NCI-H187 treated with DMSO at 0.1 percent for 48 hours (cell line): ENCODE measurements at places on chromosomes 4 and X.

- DNase-seq = no peak
Measured at GRCh38 chrX:48487362-48487798, 11.4 kb downstream of the FTSJ1 start.

- DNase-seq = no peak
Measured at GRCh38 chr4:147060151-147060931, 114.7 kb upstream of the TTC29 start.

DNA sequence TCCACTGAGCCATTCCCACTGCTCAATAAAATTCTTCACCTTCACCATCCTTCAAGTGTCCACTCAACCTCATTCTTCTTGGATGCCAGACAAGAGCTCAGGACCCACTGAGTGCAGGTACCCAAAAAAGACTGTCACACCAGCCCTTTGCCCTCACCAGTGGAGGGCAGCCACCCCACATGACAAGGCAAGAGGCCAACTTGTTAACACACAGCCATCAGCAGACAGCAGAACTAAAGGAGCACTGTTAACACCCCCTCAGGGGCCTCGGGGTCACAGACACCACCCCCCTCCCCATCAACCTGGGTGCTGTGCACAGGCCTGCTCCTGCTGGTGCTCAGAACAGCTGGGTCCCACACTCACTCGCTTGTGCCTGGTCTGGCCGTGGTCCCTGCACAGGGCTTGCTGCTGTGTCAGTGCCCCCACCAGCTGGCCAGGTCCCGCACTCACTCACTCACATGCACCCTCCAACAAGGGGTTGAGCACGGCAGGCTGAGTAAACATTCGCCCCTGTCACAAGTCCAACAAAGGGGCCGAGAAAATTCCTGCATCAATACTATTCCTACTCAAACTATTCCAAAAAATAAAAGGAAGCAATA is 54.1 kb downstream of the ATRX start:
- DNase-seq = no peak

GRCh38 chr4:83535520-83536361 is at the start of gene GPAT3:
Gene GPAT3, plus strand, starts transcription at chr4:83536108. Its CDS starts 515 bp downstream, at chr4:83536623.
- DNase-seq = peak; percentile 11

DNA sequence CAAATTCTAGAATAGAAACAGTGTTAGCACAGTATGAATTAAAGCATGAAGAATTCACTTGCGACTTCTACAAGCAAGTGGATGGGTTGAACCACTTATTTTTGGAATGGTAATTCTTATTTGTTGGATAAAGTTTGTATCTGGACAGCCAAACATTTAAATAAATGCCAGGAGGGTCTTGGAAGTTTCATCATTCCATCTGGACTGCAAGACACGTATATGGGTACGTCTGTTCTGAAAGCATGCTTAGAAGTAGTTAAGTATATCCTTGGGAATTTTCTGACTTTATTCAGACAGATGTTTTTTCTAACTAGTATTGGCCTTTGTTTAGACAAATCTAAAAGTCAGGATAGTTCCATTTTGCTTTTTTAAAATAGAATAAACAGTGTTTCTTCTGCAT is 77.5 kb upstream of the CASK start:
- no peak for DNase-seq

DNA sequence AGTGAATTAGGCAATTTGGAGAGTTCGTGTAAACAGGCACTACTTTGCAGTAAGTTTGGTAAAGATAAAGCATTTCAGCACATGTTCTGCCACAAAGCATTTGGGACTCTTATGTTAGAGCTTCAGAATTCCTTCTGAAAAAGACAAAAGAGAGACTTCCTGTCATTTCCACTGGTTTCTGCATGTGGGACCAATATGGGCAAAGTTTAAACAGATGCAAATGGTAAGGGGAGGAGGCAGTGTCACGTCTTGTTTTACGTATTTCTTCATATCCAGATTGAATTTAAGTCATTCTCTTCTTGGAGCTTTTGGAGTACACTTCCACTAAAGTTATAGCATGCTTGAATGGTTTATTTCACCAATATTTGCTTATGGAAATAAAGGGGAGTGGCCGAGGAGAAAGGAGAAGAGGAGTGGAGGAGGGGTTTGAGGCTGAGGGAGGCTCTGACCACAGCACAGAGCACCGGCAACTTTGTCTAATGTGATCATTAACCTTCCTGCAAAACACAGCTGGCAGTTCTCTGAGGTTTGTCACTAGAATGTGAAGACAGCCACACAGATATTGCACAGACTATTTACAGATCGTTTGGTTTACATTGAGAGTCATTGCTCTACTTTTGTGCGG is at the start of gene APELA:
APELA (plus strand) TSS at position 479 of the 625 bp plus-strand sequence. CDS start 154 bp downstream, outside the sequence.
- DNase-seq = no peak

GRCh38 chrX:23694606-23695005 is 27.3 kb downstream of the PRDX4 start:
- DNase-seq = no peak

- no peak for DNase-seq
Measured at GRCh38 chrX:148915474-148915873, 415.1 kb downstream of the AFF2 start.

DNA sequence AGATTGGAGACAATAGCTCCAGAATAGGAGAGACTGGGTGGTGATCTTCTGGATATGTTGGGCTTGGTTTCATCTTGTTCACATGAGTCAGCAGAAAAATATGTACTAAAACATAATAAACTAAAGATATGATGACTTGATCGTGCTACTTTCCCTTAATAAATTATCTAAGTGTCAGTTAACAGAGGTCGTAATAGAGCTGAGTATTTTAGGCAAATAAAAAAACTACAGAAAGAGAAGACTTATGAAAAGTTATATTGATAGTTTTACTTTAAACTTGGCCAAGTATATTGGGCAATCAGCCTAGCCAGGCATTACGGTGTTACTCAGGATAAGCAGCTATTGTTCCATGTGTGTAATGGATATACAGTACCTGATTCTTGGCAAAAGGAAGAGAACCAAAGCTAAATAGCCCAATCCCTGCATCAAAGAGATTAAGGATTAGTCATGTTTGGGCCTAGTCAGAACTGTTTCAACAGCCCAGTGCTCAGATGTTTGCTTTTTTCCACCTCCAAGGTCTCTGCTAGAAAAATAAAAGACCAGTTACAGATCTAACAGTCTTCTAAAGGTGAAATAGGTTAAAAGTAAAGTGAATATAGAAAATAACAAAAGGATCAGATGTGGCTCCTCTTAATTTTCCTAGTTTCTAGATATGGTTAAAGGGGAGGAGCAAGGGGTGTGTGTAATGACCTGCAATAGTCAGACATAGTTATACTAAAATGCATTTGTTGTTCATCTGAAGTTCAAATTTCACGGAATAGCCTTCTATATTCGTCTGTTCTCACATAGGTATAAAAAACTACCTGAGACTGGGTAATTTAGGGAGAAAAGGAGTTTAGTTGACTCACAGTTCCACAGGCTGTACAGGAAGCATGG is 262.6 kb downstream of the ADGRL3 start:
- DNase-seq = no peak

DNA sequence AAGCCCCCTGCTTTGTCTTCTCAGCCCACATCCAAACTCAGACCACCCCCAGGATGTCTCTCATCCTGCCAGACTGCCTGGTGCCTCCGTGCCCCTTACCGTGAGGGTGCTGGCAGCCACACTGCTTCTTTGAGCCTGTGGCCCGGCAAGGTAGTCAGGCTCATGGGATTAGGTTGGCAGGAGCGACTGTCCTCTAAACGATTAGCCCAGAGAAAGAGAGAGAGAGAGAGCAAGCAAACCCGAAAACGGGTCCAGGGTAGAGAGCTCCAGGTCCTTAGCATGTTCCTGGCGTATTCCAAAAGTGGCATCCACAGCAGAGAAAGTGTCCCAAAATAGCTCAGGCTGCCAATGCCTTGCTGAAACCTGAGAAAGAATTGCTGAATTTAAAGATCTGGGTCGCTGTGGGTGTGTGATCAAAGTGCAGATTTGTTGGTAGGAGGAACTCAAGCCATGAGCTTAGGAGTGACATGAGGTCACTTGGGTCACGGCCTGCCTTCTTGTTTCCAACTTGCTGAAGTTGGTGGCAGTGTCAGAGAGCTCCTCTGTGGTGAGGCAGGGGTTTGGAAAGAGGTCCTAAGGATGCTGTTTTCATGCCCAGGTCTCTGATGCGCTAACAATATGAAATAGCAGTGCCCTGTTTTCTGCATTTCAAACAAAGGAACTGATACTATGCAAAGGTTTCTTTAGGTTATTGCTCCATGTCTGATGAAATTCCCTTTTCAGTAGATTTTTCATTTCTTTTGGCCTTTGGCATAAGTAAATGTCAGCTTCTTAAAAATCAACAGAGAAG is 81.6 kb downstream of the RTL9 start:
- no peak for DNase-seq

DNA sequence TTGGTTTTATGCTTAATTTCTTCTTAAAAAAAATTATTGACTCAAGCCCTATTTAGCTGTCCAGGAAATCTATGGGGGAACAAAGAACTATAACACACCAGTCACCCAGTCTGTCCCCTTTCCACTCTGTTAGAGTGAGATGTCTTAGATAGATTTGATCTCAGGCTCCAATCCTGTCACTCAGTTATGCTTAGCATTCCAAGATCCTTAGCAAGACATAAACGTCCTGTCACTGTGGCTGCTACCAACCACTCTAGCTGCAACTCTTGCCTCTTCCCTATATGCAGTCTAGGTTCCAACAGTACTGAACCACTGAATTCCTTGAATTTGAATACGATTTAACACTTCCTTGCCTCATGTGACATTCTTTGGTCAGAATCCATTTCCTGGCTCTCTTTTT is 241.9 kb upstream of the NWD2 start:
- DNase-seq = no peak

- no peak for DNase-seq
Measured at GRCh38 chrX:108306086-108306485, 132.1 kb downstream of the COL4A6 start.

DNA sequence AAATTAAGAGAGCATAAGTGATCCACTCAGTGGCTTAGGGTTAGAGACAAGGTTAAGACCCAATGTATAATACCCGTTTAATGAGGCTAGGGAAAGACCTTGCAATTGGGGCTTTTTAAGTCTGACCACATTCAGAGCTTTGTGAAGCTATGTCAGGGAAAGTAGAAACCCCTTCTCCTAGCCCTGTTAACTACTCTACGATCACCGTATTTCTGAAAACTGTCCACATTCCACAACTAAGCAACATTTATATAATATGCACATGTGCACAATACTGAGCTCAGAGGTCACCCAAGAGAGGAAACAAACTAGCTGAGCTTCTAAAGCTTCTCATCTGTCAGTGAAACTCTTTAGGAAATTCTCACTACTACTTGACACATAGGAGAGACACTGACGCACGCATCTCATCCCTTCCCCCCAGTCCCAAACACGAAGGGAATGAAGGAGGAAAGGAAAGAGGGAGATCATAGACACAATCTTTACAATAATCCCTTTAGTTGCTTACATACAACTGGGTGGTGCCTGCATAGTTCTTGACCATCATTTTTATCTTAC is 56.2 kb downstream of the METTL14 start:
- no peak for DNase-seq

DNA sequence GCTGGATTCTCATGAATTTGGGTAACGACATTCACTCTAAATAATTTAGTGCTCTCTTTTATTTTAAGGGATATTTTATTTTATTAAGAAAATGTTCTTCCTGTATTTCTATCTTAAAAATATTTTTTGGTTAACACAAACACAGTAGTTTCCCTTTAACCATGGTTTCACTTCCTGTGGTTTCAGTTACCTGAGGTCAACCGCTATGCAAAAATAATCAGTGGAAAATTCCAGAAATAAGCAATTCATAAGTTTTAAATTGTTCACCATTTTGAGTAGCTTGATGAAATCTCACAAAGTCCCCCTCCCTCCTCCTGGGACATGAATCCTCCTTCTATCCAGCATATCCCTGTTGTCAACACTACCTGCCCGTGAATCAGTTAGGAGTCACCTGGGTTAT is 71.4 kb downstream of the GBA3 start:
- DNase-seq = no peak

GRCh38 chr4:3475041-3475712 is 12.1 kb downstream of the DOK7 start:
- no peak for DNase-seq

- DNase-seq = no peak
Measured at GRCh38 chrX:18465051-18465450, 39.6 kb downstream of the CDKL5 start.

- no peak for DNase-seq
Measured at GRCh38 chr4:40357738-40358137, 22.6 kb downstream of the CHRNA9 start.

- no peak for DNase-seq
Measured at GRCh38 chr4:88054901-88055300, 47.5 kb downstream of the PKD2 start.

- no peak for DNase-seq
Measured at GRCh38 chrX:8254401-8254800, 83.3 kb upstream of the VCX2 start.

GRCh38 chr4:62865261-62865660 is 1544.0 kb downstream of the TECRL start:
- DNase-seq = no peak
